ENCODE measurements at places on chromosomes 13 and 19.

DNA sequence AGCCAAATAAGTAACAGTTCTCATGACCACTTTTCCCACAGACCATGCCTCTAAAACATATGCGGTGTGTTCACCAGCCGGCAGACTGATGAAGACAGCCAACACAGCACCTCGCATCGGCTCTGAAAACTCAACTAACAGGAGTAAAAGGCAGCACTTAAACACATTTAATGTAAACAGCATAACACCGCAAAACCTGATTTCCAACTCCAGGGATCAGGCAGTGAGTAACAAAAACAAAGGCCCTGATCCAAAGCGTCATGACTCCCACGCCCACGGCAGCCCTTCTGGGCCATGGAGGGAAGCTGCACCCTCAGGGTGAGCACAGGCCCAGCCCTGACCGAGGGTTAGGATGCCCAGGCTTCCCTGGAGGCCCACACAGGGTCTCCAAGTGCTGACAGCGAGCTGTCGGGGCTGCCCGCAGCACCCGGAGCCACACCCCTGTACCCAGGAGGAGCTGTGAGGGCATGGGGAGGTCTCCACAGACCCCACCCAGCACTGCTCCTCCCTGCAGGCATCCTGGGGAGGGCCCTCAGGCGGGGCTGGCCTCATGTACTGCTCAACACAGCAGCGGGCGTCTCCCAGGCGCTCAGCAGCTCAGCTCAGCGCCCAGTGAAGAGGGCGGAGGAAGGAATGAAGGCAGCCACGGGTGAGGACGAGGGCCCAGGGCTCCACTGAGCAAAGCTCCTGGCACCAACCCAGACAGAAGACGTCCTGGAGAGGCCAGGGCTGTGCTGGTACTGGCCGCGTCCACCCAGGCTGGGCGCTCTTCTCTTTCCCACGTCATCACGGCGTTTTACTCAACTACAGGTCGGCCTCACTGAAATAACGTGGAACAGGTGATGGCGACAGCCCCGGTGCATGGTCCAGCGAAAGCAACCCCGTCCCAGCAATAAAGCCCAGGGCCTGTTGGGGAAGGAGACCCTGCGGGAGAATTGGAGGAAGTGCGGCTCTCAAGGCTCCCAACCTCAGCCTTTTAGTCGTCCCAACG lies 53.7 kb downstream of the RASA3 start:
- no peak for DNase-seq

- DNase-seq, result no peak
These were observed 211.5 kb downstream of the URI1 start for GRCh38 chr19:30153326-30154210.

- DNase-seq, result no peak
These were observed 78.7 kb downstream of the SHISA2 start for GRCh38 chr13:25973085-25973484.

DNA sequence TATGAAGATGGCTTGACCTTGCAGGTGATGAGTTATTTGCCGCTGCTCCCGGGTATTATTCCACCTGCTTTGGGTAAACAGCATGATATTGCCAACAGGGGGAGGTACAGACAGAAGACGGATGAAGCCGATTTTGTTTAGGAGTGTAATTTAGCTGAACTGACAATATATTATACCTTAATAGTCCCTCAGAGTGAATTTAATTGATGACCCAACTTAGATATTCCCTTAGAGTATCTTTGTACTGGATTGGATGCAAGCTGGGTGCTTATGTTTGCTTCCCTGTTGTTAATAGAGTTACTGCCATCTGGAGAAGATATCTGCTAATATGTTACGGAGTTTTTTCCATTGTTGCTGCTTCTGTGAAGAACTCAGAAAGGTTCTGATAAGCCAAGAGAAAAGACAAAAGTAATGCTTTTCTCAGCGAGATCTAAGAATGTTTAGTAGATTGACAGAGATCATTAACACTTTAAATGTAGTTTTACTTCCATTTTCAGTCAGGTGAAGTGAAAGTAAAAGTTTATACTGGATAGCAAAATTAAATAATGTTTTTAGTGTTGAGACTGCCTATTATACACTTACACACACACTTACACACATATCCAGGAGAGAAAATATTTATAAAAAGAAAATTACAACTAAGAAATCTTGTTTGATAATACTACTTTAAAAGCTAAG lies 2220.8 kb upstream of the PCDH20 start:
- no peak for DNase-seq

DNA sequence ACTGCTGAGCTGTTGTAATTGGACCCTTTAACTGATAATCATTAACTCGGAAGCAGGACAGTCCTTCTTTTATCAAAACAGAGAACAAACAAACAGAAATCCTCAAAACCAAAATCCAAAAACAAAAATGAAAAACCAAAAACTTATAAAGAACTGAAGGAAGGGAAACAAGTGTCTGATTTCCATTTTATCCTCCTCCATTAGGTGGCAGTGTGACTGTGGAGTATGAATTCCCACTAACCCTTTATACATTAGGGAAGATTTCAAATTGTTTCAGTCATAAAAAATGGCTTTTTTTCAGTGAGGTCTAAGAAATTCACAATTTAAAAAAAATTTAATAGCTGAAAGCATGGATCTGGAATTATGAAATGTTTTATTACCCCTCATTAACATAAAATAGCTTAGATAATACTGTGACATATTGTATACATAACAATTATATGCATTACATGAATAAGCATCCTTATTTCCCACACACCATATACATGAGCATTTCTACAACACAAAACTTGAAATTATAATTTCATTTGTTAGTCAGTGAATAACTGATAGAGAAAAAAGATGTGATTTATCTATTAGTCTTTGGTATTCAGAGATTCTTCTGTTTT lies 1074.3 kb upstream of the PCDH9 start:
- no peak for DNase-seq

DNA sequence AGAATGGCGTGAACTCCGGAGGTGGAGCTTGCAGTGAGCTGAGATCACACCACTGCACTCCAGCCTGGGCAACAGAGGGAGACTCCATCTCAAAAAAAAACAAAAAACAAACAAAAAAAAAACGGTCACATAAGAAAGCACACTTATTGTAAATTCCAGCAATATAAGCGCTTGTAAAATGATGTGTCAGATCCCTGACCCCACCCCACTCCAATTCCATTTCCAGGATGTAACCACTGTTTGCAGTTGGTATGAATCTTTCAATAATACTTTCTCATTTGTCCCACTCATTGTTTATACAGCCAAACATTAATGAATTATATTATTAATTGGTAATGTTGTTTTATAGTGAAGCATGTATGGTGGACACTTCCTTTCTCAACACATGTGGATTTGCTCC lies 15.9 kb upstream of the CEACAM1 start:
- no peak for DNase-seq

DNA sequence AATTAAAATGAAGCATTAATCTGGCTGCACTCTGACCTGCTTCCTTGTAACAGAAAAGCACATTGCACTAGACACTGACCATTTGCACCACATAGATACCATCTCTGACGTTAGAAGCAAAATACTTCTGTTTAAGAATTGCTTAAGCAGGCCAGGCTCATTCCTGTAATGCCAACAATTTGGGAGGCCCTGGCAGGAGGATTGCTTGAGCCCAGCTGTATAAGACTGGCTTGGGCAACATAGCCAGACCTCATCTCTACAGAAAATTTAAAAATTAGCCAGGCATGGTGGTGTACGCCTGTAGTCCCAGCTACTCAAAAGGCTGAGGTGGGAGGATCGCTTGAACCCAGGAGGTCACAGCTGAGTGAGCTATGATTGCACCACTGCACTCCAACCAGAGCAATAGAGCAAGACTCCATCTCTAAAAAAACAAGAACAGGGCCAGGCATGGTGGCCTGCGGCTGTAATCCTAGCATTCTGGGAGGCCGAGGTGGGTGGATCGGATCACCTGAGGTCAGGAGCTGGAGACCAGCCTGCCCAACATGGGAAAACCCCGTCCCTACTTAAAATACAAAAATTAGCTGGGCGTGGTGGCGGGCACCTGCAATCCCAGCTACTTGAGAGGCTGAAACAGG lies 7.0 kb upstream of the TLE6 start:
- DNase-seq, result no peak

DNA sequence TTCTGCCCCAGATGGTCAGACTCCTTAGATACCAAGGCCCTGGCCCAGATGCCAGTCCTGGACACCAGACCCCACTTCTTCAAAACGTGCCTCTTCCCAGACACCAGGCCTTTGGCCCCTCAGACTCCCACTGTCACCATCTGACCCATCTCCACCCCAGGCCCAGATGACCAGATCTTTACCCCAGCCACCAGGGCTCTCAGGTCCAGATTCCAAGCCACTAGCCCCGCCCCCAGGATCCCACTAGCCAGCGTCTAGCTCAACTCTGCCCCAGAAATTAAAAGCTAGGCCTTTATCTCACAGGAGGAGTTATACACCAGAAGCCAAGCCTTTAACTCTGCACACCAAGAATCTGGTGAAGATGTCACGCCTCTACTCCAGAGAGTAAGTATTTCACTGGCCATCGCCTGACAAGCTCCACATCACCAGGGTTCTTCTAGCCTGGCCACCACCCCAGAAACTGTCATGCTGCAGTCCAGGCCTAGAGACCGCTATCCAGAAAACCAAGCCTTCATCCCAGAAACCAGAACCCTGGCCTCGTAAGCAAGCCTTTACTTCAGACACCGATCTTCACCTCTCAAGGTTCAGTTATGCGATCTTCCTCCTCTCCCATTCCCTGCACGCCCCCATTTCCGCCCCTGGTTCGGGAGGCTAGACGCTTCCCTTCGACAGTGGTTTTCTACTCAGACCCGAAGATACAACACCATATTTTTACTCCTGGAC lies 595 bp downstream of the XAB2 start:
- DNase-seq, result no peak

DNA sequence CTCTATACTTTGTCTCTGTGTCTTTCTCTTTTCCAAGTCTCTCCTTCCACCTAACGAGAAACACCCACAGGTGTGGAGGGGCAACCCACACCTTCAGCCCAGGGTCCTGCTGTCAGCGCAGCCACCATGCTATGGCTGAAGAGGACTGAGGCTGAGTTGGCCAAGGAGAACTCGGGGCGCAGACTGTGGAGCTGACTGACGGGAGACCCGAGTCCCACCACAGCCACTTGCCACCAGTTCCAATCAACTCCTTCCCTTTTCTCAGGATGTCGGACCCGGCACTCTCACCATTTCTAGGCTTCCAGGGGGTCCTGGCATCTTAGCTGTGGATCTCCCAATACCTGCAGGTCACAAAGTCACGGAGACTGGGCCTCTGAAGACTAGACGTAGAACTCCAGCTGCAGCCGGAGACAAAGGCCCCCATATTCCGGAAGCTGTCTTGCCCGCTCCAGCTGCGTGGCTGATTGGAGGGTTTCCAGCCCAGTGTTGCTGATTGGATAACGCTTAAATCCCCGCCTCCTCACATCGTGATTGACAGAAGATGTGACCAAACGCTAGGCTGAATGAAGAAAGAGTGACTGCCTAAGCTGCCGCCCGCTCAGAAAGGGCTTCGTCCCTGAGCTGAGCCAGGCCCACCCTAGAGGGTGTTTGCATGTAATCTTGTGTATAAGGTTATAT lies 63.6 kb downstream of the ZNF429 start:
- no peak for DNase-seq

GRCh38 chr19:47506459-47506858 lies 8.4 kb downstream of the NAPA start:
- no peak for DNase-seq

DNA sequence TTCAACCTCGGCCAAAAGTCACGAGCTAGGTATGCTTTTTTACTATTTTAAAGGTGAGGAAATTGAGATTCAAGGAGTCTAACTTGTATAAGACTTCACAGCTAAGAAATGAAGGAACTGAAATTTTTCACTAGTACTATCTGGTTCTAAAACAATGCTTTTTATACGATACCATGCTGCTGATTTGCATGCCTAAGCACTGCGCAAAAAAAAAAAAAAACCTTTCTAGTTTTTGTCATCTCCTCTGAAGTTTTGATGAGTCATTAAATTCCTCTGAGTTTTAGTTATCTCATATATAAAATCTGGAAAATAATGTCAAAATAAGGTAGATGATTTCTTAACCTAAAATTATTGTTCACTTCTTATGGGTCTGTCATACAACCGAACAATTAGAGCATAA lies 28.0 kb upstream of the UFM1 start:
- no peak for DNase-seq

DNA sequence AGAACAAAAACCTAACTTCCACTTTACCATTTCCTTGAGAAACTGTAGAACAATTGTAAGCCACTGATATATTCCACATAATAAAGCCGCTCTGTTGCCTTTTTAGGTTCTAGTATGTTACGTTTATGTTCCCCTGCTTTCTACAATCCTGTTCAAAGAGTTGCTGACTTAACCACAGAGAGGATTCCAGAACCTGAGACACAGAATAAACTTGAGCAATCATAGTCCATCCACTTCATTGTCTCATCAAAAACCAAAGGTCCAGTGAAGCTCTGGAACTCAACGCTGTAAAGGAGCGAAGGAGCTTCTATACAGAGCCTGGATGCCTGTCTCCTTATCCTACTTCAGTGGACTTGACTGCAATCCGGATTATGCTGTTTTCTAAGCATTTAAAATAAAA lies 4.6 kb downstream of the STARD13 start:
- DNase-seq, result no peak

DNA sequence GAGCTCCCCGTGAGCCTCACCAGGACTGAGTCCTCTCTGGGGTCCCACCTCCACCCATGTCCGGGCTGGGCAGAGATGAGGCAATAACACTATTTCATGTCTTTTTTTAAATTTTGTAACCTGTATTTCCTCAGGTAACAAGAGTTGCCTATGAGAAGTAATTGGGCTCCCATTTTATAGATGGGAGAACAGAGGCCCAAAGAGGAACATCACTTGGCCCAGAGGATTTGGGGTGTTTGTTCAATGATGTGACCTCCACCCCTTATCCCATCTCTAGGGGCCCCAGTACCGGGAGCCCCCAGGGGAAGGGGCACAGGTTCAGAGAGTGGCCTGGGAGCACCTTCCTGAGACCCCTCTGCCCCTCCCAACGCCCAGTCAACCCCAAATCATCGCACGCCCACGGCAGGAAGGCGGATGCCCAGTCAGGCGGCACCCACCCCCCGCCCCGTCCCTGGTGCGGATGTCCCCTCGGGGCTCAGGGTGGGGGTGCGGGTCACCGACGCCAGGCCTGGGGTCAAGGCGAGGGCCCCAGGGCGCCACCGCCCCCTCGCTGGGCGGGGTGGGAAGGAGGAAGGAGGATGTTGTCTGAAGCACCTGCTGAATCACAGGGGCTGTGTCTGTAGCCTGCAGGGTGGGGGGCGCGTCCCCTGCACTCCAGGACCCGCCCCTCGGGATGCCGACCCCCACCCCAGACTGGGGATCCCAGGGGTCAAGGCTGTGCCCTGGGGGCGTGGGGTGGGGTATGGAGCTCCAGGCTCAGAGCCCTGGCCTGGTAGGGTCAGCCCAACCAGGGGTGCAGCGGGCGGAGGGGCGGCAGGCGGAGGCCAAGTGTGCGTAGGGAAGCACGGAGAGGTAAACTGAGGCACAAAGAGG lies 9.0 kb upstream of the CIRBP start:
- DNase-seq, result no peak

- DNase-seq, result no peak
These were observed 24.4 kb downstream of the GARRE1 start for GRCh38 chr19:34278783-34279182.
